Stimulated activated CD4-positive, alpha-beta T cell treated with anti-CD3 and anti-CD28 coated beads, Interleukin-12 subunit alpha, Interleukin-12 subunit beta, amount 100 ng/mL, for 24 hours (primary cell): ENCODE measurements at places on chromosomes 5 and 9.

DNA sequence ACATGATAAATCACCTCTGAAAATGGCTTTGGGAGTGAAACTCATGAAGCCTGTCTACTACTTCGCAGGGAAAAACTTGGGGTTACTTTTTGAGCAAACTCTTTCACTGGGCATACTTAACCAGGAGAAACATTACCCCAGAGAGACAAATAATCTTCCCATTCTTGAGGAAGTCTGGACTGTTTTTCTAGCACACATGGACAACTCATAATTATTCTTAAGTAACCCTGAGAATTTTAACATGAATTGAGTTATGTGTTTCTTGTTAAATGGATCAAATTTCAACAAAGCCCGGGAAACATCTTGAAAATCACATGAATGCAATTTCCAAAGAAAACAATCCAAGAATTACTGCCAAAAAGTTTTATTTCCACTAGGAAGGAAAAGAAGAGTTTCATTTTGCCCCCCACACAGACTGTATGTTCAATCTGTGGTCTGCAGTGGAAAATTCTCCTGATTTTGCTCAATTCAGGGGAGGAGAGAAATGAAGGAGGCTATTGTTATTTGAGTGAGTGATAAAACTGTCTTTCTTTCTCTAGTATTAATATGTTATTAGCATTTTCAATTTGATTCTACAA is 564.8 kb upstream of the CLINT1 start:
- no peak for DNase-seq

DNA sequence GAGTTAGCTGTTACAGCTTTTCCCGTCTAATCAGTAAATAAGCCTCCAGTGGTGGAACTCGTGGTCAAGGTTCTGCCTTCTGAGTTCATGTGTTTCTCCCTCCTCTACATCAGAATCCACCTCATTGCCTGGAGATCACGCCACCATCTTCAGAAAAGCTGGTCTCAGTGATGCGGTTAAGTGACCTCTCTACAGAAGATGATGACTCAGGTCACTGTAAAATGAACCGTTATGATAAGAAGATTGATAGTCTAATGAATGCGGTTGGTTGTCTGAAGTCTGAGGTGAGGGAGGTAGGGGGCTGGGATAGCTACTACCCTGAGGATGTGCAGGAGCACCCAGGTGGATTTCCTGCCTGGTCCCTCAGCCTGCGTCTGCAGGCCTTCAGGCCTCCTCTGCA is 13.3 kb downstream of the ODF2 start:
- no peak for DNase-seq

- DNase-seq = no peak
These were observed 28.7 kb downstream of the LCP2 start for GRCh38 chr5:170268884-170269283.

GRCh38 chr5:59685793-59686192 is 207.7 kb downstream of the PDE4D start:
- DNase-seq = no peak

DNA sequence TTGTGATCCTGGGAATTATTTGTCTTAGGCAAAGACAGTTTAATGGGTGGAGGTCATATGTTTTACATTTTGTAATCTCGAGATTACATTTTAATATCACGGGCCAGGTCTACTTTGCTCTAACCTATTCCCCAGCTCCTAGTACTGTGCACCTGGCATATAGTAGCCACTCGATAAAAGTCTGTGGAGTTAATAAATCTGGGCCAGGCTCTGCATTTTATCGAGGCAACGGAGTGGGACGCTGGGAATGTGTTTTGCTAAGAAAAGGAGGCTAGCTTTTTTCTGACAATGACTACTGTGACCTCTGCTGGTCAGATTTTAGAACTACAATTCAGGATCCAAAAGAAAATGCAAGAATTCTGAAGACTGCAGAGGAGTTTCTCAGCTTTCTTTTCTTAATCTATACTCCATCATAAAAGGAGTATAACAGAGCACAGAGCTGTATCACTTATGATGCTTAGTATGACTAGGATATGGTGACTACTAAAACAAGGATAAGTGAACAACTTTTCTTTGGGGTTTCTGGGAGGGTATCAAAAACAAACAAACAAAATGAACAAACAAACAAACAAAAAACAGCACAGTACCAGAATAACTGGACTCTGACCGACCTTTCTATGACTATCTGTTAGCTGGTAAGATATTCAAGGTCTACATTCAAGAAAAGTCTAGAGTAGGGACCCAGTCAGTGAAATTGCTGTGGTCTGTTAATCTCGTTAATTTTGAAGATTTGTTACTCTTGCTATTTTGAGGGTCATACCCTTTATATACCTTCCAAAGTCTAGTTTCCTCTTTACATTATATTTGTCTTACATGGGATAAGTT is 46.1 kb upstream of the CER1 start:
- DNase-seq = no peak

DNA sequence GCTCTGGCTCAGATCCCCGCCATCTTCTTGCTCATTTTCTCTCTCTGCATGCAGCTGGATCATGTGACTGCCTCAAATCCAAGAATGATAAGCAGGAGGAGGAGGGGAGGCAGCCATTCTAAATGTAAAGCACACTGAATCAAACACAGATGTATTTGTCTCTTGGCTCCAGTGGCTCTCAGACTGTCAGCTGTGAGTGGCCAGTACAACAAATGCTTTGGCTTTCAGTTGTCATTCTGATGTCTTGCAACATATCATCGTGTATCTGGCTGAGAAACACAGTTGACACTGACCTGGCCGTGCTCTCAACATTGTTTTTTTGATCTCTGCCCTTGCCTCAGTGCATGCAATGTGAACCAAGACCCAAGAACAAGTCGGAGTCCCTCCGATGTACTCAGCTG is 233.1 kb downstream of the ADAMTSL1 start:
- no peak for DNase-seq

- no peak for DNase-seq
These were observed 27.9 kb upstream of the IFNA14 start for GRCh38 chr9:21267485-21268346.

- no peak for DNase-seq
These were observed 286.0 kb upstream of the TUSC1 start for GRCh38 chr9:25964239-25964638.

DNA sequence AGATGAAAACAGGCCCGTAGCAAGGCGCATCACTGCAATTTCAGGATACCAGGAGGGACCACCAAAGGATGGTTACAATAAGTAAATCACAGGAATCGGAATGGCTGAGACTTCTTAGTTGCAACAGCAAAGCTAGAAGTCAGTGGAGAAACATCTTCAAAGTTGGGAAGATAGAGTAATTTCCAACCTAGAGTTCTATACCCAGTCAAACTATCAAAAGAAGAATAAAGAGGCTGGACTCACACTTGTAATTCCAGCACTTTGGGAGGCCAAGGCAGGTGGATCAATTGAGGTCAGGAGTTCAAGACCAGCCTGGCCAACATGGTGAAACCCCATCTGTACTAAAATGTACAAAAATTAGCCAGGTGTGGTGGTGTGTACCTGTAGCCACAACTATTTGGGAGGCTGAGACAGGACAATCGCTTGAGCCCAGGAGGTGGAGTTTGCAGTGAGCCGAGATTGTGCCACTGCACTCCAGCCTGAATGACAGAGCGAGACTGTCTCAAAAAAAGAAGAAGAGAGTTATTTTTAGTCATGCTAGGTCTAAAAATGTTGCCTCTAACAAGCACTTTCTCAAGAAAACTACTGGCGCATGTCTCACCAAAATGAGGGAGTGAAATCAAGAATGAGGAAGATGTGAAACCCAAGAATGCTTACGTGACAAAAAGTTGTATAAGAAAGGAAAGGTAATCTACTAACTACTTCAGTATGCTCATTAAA is 267.7 kb downstream of the DENND1A start:
- no peak for DNase-seq
